Epithelial cell of prostate (primary cell): ENCODE measurements at places on chromosomes 3 and 15.

- no peak for DNase-seq
Observed at GRCh38 chr3:14266361-14266760, 87.7 kb downstream of the LSM3 start.

DNA sequence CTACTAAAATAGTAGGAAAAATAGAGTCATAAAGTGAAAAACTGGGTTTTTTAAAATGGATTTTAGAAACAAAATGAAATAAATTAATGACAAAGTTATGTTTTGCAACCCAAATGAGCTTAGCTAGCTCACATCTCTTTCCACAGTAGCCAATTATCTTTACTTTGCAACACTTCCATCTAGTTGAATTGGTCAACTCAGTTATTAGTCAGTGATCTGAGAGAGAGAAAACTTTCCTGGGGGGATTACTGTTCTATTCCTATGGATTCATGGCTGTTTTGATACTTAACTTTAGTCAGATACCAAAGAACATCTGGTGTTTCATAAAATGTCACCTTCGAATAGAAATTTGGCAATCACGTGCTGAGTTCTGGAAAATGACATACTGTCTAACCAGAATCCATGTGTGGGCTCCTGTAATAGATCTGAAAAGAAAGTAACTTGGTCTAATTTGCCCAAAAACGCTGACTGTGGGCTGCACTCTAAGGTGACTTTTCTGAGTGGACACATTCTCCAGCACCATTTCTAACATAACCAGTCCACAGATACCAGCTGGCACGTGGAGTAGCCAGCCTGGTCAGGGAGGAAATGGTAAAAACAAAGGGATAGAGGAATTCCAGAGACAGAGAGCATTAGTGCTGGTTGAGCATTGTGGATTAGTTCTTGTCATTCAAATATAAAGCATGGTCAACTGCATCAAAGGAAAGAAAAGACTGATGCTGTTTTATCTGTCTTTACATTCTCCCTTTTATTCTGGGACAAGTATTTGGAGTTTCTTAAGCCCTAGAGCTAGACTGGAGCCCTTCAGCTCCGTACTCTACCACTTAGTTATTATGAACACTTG lies 45.2 kb upstream of the CCDC80 start:
- DNase-seq = no peak

GRCh38 chr3:111618945-111619344 lies 23.8 kb upstream of the ZBED2 start:
- no peak for DNase-seq

DNA sequence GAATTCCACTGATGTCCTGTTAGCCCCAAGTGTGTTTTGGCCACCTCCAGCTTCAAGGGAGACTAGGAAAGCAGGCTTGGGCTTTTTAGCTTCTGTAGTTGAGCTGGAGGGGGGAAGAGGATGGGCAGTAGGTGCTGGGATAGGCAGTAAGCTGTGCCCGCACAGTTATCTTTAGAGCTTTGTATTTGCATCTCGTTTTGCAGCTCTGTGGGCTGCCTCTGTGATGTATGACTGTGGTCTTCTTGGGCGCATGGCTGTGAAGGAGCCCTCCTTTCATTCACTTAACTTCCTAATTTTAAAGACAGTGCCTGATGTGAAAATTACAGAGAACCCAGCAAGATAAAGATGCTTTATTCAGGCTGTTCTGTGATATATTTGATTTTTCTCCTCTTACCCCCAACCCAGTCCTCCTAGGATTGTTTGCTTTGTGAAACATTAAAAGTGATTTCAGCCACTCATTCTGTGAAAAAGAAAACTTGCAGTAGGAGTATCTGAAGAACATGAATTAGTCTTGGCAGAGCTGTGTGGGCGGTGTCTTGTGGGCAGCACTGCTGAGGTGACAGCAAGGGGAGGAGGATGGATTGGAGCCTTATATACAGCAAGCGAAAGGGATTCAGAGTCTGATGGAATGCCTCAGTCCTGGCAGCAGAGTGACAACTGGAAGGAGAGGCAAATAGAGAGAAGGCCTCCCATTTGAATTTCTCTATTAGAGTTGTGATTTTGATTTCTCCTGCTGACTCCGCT lies 74.3 kb downstream of the LARS2 start:
- no peak for DNase-seq
